ENCODE measurements at places on chromosomes 2 and 18. TPM values are rescaled to one million over a fixed set of nuclear protein-coding genes. Genes with fewer than 3 reads are reported as not detected.

Gene CREG2
- total RNA-seq = 0.21 TPM

- H3K4me1 ChIP-seq = peaks cover 36% of the 10 kb centered on the region
- H3K4me3 ChIP-seq = peak overlapping the region; percentile 65
- H3K36me3 ChIP-seq = no peaks in the 10 kb centered on the region
- peak overlapping the region; percentile 100 for H3K27ac ChIP-seq
These were observed 386.9 kb downstream of the FIGN start for GRCh38 chr2:163348857-163349380.

- no peak overlapping the region for H3K4me3 ChIP-seq
- no peaks in the 10 kb centered on the region for H3K36me3 ChIP-seq
- no peak for DNase-seq
- peaks cover 16% of the 10 kb centered on the region for H3K4me1 ChIP-seq
- no peak overlapping the region for H3K27ac ChIP-seq
These were observed 334.7 kb upstream of the SLC39A10 start for GRCh38 chr2:195322324-195322723.

DNA sequence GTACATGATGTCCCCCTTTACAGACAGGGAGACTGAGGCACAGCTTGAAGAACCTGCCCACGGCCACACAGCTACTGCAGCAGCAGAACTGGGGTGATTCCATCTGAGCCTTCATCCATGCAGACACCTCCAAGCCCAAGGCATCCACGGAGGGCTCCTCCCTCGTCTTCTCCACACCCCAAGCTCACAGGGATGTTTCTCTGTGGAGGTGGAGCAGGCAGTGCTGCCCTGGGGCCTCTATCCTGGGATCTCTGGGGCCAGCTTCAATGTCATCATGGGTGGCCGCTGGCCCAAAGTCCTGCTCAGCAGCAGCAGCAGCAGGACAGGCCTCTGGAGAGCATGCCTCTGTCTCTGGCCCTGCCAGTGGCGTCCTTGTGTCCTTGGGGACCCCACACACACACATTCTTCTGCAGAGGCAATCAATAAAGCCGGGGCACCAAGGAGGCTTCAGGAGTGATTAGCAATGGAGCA is 31.2 kb downstream of the ADI1 start:
- no peak overlapping the region for H3K27ac ChIP-seq
- H3K4me3 ChIP-seq = no peak overlapping the region
- DNase-seq = no peak
- H3K36me3 ChIP-seq = no peaks in the 10 kb centered on the region

Gene CBLN2
- total RNA-seq = 5.7 TPM

Gene ANO7
- total RNA-seq = 6.9 TPM

Gene COL6A3
- total RNA-seq = 0.69 TPM

DNA sequence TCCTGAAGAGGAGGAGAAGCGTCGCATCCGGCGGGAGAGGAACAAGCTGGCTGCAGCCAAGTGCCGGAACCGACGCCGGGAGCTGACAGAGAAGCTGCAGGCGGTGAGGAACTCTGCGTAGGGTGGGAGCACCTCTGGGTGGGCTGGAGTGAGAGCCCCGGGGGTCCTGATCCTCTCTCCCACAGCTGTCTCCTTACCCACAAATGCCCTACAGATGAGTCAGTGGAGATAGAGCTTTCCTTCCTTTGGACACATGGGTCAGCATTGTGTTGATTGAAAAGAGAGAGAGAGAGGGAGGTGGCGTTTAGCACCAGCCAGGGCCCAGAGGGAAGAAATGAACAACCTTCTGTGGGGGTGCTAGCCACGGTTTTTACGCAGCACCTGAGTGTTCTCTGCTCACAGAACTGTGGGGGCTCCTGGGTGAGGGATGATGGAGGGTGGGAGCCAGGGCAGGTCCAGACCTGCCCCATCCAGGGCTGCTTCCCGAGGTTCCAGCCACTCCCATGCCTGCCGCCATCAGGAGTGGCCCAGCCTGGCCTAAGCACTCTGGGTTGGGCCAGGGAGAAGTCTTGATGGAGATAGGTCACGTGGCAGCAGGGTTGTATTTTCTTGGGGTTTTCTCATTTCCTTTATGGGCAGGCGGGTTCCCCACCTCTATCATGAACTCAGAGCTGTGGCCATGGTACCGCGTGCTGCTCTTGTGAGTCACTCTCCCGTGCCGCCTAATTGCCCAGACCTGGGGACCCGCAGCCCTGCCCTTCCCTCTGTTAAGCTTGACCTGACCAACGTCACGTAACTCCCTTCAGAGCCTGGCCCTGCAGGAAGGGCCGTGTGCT is 16.3 kb downstream of the FOSL2 start:
- no peaks in the 10 kb centered on the region for H3K36me3 ChIP-seq
- H3K27ac ChIP-seq = no peak overlapping the region
- H3K4me1 ChIP-seq = no peaks in the 10 kb centered on the region
- H3K4me3 ChIP-seq = no peak overlapping the region
- H3K27me3 ChIP-seq = no peaks in the 10 kb centered on the region

DNA sequence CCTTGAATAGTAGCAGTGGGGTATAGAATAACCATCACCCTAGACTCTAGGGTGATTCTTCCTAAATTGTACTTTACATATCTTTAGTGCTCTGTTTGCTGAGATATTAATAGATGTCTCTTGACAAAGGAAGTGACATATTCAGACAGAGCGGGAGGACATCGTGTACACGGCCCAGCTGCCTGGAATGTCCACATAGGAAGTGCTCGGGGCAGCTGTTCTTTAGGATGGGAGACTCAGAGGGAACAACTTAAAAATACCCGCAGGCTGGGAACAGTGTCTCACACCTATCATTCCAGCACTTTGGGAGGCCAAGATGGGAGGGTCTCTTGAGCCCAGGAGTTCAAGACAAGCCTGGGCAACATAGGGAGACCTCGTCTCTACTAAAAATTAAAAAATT is 206.1 kb downstream of the FAM210A start:
- no peaks in the 10 kb centered on the region for H3K4me1 ChIP-seq
- H3K27ac ChIP-seq = no peak overlapping the region
- H3K4me3 ChIP-seq = no peak overlapping the region
- DNase-seq = no peak
- H3K27me3 ChIP-seq = peaks cover 15% of the 10 kb centered on the region

GRCh38 chr2:173249661-173250641 is 104.7 kb upstream of the CDCA7 start:
- H3K4me3 ChIP-seq = no peak overlapping the region
- peaks cover 2% of the 10 kb centered on the region for H3K36me3 ChIP-seq
- no peaks in the 10 kb centered on the region for H3K27me3 ChIP-seq
- H3K4me1 ChIP-seq = no peaks in the 10 kb centered on the region
- no peak overlapping the region for H3K27ac ChIP-seq
- DNase-seq = no peak

- DNase-seq = no peak
- H3K4me3 ChIP-seq = no peak overlapping the region
- H3K27ac ChIP-seq = no peak overlapping the region
- no peaks in the 10 kb centered on the region for H3K4me1 ChIP-seq
- peaks cover 2% of the 10 kb centered on the region for H3K27me3 ChIP-seq
These were observed 55.4 kb downstream of the COLEC12 start for GRCh38 chr18:445055-445454.

GRCh38 chr2:2482851-2483250 is 151.8 kb upstream of the MYT1L start:
- H3K27ac ChIP-seq = no peak overlapping the region
- no peaks in the 10 kb centered on the region for H3K36me3 ChIP-seq
- DNase-seq = no peak
- no peaks in the 10 kb centered on the region for H3K4me1 ChIP-seq
- H3K4me3 ChIP-seq = no peak overlapping the region

DNA sequence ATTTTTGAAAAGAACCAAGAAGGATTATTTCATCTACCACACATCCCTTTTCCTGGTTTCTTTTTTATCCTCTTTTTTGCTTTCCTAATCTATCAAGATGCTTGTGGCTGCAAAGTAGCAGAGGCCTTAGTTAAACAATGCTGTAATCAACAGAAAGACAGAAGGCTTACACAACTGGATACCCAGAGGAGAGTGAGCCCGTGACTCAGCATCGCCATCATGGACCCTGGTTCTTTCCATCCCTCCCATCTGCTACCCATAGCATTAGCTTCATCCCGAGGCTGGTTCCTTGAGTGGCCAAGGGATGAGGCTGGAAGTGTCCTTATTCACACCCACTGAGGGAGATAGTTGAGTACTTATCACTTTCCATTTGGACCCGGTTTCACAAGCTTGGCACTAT is 7.5 kb upstream of the HAAO start:
- no peak for DNase-seq
- no peak overlapping the region for H3K27ac ChIP-seq
- H3K27me3 ChIP-seq = no peaks in the 10 kb centered on the region
- no peaks in the 10 kb centered on the region for H3K4me1 ChIP-seq

Gene ERMN
- not detected for total RNA-seq

DNA sequence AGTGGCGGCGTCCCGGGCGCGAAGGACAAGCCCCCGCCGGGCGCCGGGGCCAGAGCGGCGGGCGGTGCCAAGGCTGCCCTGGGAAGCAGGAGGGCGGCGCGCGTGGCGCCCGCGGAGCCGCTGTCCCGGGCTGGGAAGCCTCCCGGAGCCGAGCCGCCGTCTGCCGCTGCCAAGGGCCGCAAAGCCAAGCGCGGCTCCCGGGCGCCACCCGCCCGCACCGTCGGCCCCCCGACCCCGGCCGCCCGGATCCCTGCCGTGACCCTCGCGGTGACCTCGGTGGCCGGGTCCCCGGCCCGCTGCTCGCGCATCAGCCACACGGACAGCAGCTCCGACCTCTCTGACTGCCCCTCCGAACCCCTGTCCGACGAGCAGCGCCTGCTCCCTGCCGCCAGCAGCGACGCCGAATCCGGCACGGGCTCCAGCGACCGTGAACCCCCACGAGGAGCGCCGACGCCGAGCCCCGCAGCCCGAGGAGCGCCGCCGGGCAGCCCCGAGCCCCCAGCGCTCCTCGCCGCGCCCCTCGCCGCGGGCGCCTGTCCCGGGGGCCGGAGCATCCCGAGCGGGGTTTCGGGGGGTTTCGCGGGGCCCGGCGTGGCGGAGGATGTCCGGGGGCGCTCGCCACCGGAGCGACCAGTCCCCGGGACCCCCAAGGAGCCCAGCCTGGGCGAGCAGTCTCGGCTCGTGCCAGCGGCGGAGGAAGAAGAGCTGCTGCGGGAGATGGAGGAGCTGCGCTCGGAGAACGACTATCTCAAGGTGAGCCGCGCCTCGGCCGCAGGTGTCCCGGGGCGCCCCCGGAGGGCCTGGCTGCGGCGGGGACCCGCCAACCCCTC is 820 bp downstream of the MTCL1 start:
- H3K27ac ChIP-seq = peak overlapping the region; percentile 80
- H3K4me1 ChIP-seq = peaks cover 25% of the 10 kb centered on the region
- no peaks in the 10 kb centered on the region for H3K27me3 ChIP-seq
- DNase-seq = no peak
- H3K4me3 ChIP-seq = peak overlapping the region; percentile 79
